ENCODE measurements at places on chromosomes 7 and 10.

GRCh38 chr7:17097668-17098297 lies 200.7 kb upstream of the AHR start:
- DNase-seq, result no peak

- no peak for DNase-seq
Observed at GRCh38 chr7:47103498-47104205, 478.3 kb downstream of the TNS3 start.

DNA sequence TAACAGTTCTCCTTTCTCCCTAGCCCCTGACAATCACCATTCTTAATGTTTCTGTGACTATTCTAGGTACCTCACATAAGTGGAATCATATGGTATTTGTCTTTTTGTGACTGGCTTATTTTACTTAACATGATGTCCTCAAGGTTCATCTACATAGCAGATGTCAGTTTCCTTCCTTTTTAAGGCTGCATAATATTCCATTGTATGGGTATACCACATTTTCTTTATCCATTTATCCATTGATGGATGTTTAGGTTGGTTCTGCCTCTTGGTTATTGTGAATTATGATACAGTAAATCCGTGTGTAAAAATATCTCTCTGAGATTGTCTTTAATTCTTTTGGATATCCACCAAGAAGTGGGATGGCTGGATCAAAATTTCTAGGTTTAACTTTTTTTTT lies 13.2 kb downstream of the BBS9 start:
- no peak for DNase-seq

DNA sequence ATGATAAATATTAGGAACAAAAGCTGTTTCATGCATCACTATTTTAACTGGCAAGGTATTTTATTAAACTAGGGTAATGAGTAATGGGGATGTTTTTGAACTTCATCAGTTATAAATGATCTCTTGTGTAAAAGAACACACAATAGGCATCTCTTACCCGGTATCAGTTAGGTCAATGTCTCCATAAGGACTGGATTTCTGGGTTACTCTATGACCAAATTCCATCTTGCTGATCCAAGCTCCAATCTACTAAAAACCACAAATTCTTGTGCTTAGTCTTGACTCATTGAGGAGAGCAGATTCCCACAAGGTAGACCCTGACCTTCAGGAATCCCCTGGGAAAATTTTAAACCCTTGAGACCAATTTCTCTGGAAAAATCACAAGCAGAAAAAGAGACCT lies 1167.7 kb downstream of the XPNPEP1 start:
- DNase-seq, result no peak

DNA sequence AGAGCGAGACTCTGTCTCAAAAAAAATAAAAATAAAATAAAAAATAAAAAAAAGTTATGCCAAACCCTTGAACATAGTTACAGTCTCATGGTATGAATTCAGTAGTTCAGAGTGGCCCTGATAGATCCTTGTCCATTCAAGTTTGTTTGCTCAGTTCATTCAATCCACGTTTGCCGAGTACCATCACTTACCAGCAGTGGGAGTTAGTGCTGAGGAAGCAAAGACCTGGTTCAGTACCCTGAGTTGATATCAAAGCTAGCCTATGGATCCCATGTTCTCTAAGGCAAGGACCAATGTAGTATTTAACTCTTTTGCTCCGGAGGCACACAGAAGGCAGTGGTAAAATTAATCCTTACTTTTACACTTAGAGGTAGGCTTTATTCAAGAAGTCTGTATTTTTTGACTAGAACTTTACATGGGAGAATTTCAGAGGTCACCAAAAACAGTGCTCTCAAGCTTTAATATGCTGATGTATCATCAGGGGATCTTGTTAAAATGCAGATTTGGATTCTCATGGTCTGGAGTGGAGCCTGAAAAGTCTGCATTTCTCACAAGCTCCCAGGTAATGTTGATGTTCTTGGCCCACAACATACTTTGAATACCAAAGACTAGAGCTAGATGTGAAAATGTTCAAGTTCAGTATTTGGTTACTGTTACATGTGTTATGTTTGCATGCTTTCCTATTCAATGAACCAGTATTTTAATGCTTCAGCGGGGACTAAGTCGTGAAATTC lies 38.1 kb upstream of the HBP1 start:
- no peak for DNase-seq

GRCh38 chr7:81583882-81584533 lies 185.8 kb downstream of the HGF start:
- no peak for DNase-seq

DNA sequence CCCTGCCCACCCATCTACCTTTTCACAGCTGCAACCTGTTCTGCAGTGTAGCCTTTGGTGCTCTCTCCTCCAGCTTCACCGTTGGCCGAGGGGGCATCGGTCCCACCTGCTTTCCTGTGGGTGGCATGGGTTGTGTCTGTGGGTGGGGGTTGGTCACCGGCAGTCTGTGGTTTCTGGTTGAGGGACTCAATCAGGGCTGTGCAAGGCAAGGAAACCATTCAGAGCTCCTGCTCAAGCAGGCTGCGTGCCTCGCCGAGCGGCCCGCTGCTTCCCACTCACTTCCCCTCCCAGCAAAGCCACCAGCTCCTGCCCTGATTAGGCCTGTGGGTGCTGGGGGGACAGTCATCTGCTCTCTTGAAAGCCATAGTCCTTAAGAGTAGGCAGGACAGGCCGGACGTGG lies 9.8 kb downstream of the DNAJB12 start:
- DNase-seq, result no peak

- no peak for DNase-seq
Observed at GRCh38 chr10:33880291-33880690, 545.8 kb upstream of the NRP1 start.

Data from stimulated activated CD8-positive, alpha-beta memory T cell treated with anti-CD3 and anti-CD28 coated beads, Interleukin-15, amount 100 ng/mL, for 4 hours (primary cell).